ENCODE measurements at places on chromosomes 2 and 18.
A peak's percentile ranks its signal among the peaks of the same experiment; 100 is the strongest.

- DNase-seq, result no peak
Observed at GRCh38 chr2:98037666-98038336, 42.1 kb upstream of the TMEM131 start.

GRCh38 chr2:41267929-41268659 is 779.7 kb upstream of the PKDCC start:
- DNase-seq, result no peak

GRCh38 chr2:137287913-137288639 is 522.7 kb downstream of the THSD7B start:
- DNase-seq, result no peak

DNA sequence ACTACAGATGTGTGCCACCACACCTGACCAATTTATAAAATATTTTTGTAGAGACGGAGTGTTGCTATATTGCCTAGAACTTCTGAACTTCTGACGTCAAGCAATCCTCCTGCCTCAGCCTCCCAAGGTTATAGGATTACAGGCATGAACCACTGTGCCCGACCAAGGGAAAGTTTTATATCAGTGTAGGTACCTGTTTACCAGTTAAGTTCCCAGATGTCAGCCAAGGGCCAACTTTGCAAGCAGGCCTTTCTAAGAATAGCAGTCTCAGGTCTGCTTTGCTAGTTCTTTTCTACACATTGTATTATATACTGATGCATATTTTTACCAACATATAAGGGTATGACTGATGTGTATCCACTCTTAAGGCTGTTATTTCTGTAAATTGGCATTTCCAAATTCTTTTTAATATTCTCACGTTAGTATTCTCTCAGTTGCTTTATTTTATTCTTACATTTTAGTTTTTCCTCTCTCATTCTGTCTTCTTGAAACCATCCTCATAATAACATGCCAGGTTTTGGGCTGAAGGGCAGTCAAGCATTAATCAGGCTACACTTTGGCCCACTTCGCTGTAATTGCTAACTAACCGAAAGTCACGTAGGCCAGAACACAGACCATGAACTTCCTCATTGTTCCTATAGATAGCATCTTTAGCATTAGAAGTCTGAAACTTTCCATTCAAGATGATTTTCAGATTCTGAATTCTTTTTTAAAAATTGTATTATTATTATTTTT is 25.0 kb upstream of the CXXC1 start:
- no peak for DNase-seq

- no peak for DNase-seq
Observed at GRCh38 chr2:148619560-148620195, 24.9 kb upstream of the EPC2 start.

DNA sequence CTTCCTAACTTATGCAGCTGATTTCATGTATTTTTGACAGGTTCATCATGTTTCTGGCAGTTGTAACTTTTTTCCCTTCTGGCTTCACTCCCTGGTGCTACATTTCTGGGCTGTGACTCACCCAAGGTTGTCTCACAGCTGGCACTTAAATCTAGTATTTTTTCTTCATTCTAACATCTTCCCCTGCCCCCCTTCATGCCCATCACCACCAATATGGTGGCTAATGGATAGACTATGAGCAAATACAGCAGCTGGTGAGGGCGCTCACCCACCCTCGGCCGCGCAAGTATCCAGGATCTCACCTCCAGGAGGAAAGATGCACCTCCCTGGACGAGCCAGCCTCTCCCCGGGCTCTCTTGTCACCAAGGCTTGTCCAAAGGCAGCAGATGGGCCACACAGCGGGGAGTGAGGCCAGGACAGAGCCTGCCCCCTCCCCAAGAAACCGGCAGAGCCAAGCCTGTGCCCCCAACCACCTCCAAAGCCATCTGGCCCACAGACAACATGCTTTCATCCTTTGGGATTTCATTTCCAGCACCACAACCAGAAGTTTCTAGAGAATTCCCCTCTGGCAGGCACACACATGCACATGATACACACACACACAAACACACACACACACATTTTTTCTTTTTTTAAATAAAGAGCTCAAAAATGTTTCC is 39.1 kb downstream of the ATOH8 start:
- DNase-seq, result peak; percentile 61

GRCh38 chr2:59282374-59283057 is 1041.4 kb upstream of the FANCL start:
- DNase-seq, result no peak

GRCh38 chr2:183248866-183249567 is 124.8 kb downstream of the NUP35 start:
- DNase-seq, result peak; percentile 12

DNA sequence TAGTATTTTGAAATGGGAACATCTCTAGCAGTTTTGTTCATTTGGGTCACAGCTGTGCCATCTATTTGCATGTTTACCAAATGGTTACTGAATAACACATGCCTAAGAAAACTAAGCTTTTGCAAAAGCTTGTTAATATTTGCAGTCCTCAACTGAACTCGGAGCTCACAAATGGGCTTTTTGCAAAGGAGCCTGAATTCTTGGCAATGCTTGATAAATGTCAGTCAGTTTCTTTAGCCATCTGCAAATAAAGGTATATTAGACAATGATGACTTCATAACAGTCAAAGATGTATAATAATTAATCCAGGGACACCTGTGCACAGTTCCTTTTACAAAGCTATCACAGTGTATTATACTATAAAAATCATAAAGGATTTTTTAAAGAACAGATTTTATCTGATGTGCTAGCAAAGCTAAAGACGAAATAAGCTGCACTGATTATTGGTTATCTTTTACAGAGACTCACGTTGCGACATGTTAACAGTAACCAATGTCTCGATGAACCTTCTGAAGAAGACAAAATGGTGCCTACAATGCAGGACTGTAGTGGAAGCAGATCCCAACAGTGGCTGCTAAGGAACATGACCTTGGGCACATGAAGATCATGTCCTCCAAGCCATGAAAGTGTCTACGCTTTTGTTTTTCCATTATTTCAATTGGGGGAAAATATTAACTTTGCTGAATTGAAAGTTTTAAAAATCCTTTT is 248.4 kb upstream of the KCNJ3 start:
- DNase-seq, result no peak

- DNase-seq, result no peak
Observed at GRCh38 chr18:62723666-62724281, 8.4 kb downstream of the PHLPP1 start.

- no peak for DNase-seq
Observed at GRCh38 chr2:74426181-74426758, 4.7 kb downstream of the WDR54 start.

GRCh38 chr2:45505138-45505537 is 105.9 kb downstream of the SRBD1 start:
- no peak for DNase-seq

DNA sequence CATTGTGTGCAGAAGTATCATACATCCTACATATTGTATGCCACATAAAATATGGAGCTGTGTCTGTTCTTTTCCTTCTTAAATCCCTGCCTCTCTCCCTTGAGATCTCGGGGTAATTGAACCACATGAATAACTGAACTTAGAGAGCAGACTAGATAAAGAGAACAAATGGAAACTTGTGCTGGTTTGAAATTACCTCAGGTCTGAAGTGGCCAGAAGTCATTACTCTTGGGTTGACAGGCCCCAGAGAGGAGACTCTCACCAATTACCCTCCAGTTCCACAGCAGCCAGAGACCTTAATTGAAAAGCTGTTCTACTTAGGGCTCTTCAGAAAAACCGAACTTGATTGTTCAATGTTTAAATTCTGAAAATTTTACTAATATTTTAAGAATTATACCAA is 5.0 kb upstream of the ADAM17 start:
- DNase-seq, result no peak

DNA sequence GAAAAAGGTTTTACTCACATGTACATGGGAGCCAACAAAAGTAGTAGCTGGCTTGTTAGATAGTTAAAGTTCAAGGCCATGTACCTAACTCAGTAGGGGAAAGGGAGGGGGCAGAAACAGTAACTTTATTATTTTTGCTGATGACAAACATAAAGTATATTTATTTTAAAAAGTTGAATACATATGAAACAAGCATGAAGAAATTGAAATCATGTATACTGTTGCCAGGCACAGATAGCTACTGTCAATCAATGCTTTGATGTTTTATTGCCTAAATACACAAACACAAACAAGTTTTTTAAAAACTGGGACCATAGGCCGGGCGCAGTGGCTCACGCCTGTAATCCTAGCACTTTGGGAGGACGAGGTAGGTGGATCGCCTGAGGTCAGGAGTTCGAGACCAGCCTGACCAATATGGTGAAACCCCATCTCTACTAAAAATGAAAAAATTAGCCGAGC is 7.6 kb upstream of the PSD4 start:
- no peak for DNase-seq

DNA sequence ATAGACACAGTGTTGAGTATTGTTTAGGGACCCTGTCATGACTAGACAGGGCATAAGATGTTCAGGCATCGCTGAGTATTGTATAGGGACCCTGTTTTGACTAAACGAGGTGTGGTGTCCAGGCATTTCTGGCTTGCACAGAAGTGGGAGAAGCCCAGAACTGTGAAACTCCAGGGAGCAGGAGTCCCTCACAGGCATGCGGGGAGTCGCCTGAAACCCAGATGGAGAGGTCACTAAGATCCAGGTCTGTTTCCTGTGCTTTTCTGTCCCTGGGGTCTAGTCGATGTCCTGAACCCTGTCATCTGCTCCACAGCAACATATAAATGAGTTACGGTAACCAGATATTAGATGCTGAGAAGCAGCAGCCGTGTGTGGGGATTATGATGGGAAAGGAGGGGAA is 469.0 kb upstream of the SALL3 start:
- DNase-seq, result no peak

DNA sequence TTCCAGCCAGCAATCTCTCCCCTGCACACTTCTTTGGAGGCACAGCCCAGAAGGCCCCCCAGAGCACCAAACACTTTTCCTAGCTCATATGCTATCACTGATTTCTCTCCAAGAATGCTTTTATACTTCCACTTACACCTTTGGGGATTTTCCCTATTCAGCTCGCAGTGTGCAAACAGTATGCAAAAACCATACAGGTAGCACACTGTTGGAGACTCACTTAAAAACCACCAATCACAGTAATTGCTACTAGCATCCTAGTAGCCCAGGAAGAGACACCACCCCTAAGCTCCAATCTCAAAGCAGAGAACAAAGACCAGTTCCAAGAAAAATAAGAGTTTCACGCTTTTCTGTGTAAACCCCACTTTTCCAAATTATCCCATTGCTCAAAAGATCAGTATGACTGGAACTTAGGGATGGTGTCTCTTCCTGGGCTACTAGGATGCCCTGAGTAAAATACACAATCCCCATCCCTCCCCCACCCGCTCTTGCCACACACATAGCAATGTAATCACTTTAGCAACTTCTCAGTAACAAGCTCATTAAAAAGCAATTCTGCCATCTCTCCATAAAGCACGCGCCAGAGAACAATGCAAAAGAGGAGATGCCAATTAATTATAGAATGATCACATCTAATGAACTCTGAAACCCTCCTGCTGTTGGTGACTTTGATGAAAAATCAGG is 43.0 kb downstream of the KLF7 start:
- DNase-seq, result no peak

- DNase-seq, result no peak
Observed at GRCh38 chr2:126041391-126042047, 614.4 kb upstream of the GYPC start.

- DNase-seq, result no peak
Observed at GRCh38 chr2:53353135-53354114, 414.2 kb upstream of the CHAC2 start.

- no peak for DNase-seq
Observed at GRCh38 chr2:152462779-152463178, 127.8 kb downstream of the FMNL2 start.

DNA sequence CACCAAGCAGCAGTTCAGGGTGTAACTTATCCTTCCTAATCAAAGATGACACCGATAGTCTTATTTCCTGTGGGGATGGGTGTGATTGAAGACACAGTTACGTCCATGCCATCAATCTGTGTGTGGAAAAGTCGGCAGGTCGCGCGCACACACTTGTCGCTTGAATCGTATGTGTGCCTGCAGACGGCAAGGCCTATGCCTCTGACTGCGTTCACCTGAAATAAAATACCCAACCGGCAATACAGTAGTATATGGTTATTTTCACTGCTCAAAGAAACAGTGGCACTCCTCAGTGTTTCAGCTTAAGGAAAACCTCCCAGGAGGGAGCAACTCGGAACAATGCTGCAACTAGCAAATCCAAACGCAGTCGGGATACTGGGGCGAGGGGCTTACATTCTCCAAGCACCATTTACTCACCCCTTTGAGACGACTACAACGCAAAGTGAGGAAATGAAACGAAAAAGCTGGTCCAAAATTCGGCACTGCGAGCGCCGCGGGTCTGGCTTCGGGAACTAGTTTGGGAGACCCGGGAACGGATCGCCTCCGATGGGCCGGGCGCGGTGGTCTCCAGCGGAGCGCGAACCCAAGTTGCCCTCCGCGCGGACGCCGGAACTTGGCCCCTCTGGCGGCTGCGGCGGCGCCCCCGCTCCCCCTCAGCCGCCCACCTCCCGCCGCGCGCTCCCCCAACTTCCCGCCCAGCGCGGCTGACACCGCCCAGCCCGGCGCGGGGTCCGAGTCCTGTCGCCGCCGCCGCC is 675 bp downstream of the PRKD3 start:
- DNase-seq, result no peak

DNA sequence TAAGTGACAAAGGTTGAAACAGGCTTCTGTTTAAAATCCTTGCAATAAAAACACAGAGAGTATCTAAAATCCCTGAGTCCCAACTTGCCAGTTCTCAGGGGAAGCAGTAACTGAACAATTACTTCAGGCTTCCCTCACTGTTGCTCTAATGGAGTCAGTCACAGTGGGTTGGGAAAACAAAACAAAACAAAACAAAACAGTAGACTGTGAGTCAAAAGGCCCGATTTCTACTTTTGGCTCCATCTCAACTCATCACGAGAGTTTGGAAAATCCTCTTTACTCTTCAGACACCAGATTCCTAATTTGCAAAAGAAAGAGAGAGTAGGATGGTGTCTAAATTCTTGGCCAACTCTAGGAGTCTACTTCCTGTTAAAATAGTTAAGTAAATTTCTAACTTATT is 1.1 kb downstream of the FSHR start:
- DNase-seq, result no peak

GRCh38 chr18:8635087-8635486 is 25.9 kb downstream of the RAB12 start:
- DNase-seq, result no peak

DNA sequence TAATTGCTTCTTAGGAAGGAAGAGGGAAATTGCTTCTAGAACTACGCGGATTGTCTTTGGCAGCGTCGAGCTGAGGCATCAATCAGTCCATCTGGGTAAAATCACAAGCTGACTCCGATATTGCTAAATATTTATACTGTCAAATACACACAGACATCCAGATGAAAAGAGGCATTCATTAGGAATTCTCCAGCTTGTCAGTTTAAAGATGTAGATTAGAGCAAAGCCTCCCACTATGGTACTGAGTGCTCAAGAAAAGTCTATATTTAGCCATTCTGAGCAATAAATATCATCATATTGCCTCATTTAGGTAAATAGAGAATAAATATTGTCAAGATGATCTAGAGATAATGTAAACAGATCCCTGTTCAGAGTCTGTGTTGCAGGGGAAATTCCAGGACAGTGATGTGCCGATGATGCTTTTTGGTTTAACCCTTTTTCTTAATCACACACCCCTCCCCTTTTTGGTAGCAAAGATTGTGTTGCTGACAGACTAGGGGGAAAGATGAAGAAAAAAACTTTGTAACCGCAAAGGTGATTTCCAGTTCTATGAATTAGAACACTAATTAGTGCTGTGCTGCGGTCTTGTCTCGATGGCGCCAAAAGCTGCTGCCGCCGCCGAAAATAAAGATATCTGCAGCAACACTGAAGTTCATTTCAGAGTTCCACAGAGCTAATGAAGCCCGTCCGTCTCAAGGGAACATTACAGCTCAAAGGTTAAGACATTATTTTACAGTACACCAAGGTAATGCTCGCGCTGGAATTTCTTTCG is 171.8 kb downstream of the PTGR3 start:
- no peak for DNase-seq

- no peak for DNase-seq
Observed at GRCh38 chr2:234457421-234457820, 39.5 kb downstream of the ARL4C start.
